ENCODE measurements at places on chromosomes 11 and 22. TPM values are rescaled to one million over a fixed set of nuclear protein-coding genes. Genes with fewer than 3 reads are reported as not detected.

The OR52L1 gene
- not detected for polyA plus RNA-seq

The OR51B5 gene
- polyA plus RNA-seq = 0.78 TPM

The MYO7A gene
- polyA plus RNA-seq = 40.1 TPM

The DEPDC5 gene
- 22.1 TPM for polyA plus RNA-seq

The KDM4E gene
- 0.17 TPM for polyA plus RNA-seq

The IL18 gene
- 7.4 TPM for polyA plus RNA-seq

The MRTFA gene
- 59.5 TPM for polyA plus RNA-seq

The VSIG2 gene
- polyA plus RNA-seq = 4.4 TPM

The PRDM11 gene
- 6.4 TPM for polyA plus RNA-seq

The NEFH gene
- 12.0 TPM for polyA plus RNA-seq

The ABCG4 gene
- polyA plus RNA-seq = 11.2 TPM

The EMID1 gene
- polyA plus RNA-seq = 6.2 TPM

The OR56A1 gene
- polyA plus RNA-seq = not detected

The STX3 gene
- polyA plus RNA-seq = 25.3 TPM

The KRTAP5-8 gene
- not detected for polyA plus RNA-seq

The FADS3 gene
- 20.5 TPM for polyA plus RNA-seq

The PRG3 gene
- not detected for polyA plus RNA-seq

The GAS2 gene
- 5.5 TPM for polyA plus RNA-seq

The CASP1 gene
- 6.1 TPM for polyA plus RNA-seq

The SYT12 gene
- 3.7 TPM for polyA plus RNA-seq

The NPTXR gene
- polyA plus RNA-seq = 3.9 TPM

The PRRG4 gene
- polyA plus RNA-seq = 1.0 TPM

Measured in testis (tissue), 5 donors.